ENCODE measurements at places on chromosomes 2 and 18.

DNA sequence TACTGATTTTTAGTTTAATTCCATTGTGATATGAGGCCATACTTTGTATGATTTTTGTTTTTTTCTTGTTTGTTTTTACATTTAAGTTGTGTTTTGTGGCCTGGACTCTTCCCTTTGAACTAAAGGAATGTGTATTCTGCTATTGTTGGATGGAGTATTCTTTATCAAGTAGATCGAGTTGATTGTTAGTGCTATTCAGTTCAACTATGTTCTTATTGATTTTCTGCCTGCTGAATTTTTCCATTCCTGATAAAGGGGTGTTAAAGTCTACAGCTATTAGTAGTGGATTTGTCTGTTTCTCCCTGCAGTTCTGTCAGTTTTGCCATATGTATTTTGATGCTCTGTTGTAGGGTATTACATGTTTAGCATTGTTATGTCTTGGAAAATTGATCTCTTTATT lies 14.5 kb downstream of the RNF144A start:
- no peak for DNase-seq

- no peak for DNase-seq
Measured at GRCh38 chr2:165840333-165840958, 46.4 kb upstream of the GALNT3 start.

GRCh38 chr2:240203788-240204270 lies 63.4 kb upstream of the OTOS start:
- no peak for DNase-seq

GRCh38 chr2:65429786-65430602 lies 2.4 kb downstream of the SPRED2 start:
- no peak for DNase-seq

DNA sequence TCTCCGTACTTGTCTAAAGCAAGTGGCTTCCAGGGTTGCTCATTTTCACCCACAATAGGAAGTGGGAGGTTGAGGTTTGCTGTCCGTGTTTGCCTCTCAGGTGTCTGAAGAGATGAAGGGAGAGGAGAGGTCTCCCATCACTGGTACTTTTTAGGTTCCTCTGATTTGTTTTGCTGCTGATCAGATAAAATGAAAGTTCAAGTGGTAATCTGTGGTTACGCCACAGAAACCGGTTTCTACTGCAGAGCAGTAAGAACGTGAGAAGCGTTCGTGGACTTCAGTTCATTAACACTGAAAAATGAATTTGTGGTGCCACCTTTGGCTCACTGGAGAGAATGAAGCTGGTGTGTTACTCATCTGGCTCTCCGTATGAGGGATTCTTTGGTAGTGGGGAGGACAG lies 118.2 kb downstream of the GBX2 start:
- no peak for DNase-seq

- no peak for DNase-seq
Measured at GRCh38 chr18:941331-941730, 36.7 kb downstream of the ADCYAP1 start.

DNA sequence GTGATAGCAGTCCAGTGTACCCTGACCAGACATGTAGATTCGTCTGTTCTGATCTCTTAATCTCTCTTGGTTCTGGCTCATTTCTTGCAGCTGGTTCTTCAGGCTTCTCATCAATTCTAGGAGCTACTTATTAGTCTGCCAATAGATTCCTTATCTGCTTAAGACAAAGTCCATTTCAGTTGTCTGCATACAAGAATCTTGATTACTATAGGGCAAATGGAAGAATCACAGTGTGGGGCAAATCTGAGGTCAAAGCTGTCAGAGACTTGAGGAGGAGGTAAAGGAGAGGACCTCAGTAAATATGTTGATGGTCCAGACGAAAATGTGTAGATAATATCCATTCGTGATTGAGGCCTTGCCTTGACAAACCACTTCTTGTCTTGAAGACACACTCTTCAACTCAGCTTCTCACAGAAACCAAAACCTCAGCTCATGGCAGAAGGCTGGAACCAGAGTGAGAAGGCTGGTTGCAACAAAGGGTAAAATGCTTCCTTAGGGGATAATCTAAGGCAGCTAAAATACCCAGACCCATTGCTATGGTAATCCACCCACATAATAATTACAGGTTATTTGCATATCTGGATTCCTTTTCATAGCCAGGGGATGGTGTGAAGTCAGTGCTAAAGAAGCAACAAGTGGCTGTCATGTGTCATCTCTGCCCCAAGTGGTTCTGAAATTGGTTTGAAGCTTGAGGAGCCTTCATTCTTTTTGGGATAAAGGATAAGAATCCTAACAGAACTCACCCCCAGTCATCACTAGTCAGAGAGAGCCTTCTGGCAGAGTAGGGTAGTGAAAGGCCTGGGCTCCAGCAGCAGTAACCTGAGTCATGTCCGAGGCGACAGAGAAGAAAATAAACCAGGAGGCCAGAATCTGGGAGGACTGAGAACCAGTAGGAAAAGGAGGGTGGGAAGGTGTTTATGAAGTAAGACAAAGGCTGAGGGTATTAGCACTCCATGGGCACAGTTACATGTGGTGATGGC lies 29.2 kb upstream of the PELI1 start:
- DNase-seq = no peak

DNA sequence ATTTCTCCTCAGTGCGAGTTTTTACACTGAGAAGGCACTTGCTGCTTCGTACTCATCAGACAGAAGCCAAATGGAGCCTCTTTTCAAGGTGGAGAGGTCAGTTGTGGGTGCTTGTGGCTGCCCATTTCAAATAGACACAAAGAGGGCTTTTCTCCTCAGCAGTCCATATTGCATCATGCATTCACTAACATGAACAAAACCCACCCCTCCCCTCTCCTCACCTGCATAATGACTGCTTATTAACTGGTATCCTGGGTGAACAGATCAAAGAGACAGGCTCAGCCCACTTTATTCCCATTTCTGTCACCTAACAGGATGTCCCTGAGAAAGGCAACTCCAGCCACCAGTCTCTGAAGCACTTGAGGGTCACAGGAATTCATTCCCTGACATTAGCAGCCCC lies 28.9 kb downstream of the KLF7 start:
- no peak for DNase-seq

GRCh38 chr2:94986392-94986963 lies 39.0 kb upstream of the MAL start:
- no peak for DNase-seq

DNA sequence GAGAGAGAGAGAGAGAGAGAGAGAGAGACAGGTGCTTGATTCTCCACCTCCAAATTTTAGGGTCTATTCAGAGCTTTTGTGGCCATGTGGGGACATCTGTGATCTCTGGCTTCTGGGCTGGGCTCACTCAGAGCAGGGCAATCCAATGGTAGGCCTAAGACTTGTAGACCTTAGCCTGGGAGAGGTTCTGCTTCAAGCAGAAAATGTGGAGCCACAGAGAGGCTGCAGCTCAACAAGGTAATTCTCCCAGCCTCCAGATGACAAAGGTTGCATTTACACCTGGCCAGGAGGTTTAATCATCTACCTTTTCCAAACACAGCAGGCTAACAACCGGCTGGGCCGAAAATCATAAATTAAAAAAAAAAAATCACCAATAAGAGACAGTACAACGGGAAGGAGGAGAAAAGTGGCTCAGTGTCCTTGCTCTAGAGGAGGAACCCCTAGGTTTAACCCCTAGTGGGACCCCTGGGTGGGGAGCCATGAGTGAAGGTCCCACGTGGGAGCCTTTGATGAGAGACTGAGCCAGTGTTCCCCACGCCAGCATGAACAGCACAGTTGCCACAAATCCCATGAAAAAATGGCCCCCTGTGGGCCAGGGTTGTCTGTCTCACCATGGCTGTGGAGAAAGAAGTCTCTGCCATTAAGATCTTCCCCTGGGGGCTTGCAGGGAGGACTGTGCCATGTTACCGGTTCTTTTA lies 124.0 kb upstream of the GATA6 start:
- no peak for DNase-seq

DNA sequence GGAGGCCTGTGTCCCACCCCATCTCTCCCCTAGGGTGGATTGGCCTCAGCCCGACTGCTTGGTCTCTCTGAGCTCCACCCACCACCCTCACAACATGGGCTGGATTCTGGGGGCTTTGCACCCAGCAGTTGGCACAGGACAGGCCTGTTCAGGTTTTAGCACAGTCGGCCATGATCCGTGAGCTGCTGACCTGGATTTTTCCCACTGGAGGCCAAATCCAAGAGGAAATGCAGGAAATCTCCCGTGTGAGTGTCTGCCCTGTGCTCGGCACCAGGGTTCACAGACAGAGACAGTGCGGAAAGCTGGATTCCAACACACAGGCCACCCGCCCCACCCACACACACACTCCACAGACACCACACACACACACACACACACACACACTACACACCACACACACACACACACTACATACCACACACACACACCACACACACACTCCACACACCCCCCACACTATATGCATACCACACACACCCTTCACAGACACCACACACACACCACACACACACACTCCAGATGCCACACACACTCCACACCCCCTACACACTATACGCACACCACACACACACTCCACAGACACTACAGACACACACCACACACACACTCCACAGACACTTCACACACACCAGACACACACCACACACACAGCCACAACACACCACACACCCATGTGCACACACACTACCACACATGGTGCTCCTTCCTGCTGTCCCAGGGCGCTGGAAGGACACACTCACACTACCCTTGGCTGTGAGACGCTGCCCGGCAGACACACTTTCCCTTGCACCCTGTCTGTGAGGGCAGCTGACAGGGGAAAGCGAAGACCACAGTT lies 14.1 kb downstream of the MBP start:
- no peak for DNase-seq

DNA sequence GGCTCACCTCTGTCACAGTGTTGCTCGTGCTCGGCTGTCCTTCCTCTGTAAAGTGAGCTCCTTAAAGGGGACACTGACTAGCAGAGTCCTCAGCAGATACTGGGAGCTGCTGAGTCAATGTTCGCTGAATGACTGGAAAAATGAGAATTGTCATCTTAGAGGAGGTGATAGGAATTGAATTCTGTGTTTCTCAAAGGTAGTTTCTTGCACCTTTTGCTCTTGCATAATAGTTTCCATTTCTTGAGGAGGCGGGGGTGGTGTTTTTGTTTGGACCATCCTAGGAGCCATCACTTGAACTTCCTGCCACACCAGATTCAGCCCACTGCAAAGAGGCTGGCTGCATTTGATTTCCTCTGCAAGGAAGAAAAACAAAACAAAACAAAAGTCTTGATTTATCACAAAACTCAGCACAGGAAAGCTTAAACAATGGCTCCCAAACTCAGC lies 11.4 kb upstream of the RFX8 start:
- DNase-seq = no peak

DNA sequence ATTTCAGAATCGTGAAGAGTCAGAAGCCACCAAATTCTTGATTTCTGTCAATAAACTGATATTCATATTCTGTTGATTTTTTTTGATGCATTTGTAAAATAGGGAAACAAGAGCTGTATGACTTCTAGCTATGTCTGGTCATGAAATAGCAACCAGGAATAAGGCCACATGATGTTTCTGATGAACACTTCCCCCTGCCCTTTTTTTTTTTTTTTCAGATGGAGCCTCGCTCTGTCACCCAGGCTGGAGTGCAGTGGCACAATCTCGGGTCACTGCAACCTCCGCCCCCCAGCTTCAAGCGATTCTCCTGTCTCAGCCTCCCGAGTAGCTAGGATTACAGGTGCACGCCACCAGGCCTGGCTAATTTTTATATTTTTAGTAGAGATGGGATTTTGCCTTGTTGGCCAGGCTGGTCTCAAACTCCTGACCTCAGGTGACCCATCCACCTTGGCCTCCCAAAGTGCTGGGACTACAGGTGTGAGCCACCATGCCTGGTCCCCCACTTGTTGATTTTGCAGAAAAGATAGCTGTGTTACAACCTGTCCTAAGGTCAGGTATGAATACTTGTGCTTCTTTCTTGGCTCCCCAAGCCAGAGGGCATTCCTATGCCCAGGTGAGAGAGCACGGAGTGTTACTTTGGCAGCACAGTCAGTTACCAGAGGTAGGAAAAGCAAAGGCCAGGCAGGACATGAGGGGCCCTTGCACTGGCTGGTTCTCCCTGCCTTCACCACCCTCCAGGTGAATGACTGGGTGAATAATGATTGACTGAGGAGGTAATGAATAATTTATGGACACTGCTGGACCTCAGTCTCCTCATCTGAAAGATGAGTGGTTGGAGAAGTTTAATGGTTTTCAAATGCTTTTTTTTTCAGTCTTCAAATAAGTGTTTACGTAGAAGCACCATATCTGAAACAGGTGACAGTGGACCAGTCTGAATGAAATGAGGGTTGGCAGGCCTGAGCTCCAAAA lies 39.6 kb downstream of the PAX8 start:
- DNase-seq = no peak

DNA sequence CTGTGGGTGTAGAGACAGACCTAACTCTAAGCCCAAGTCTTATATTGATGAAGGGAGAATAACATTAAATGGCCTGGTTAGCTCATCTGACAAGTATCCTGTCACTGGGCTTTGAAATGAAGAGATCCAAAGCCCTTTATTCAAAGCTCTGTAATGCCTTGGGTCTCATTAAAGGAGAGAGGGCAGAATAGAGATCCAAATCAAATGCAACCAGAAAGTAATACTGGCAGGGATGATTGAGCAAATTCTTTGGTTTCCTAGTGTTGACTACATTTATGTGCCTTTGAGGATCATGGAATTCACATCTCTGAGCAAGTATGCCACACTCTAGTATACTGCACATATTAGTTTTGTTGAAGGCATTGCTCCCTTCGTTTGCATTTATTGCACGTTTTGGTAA lies 147.9 kb upstream of the CAVIN2 start:
- DNase-seq = no peak

DNA sequence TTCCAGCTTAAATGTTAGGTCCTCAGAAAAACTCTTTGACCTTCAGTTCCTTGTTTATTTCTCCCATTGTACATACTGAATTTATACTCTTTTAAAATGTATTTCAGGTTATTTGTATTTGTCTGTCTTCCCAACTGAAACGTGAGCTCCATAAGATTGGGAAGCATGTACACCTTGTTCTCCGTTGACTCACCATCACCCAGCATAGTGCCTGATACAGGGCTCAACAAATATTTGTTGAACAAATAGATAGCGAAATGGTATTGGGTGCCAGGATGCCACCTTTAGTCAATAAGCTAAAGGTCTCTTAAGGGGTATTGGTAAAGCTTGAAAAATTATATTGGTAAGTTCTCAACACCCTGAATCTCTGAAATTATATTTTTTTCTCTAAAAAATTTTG lies 1841.3 kb upstream of the CELF4 start:
- DNase-seq = no peak

GRCh38 chr2:224958462-224958857 lies 83.8 kb downstream of the DOCK10 start:
- DNase-seq = no peak

DNA sequence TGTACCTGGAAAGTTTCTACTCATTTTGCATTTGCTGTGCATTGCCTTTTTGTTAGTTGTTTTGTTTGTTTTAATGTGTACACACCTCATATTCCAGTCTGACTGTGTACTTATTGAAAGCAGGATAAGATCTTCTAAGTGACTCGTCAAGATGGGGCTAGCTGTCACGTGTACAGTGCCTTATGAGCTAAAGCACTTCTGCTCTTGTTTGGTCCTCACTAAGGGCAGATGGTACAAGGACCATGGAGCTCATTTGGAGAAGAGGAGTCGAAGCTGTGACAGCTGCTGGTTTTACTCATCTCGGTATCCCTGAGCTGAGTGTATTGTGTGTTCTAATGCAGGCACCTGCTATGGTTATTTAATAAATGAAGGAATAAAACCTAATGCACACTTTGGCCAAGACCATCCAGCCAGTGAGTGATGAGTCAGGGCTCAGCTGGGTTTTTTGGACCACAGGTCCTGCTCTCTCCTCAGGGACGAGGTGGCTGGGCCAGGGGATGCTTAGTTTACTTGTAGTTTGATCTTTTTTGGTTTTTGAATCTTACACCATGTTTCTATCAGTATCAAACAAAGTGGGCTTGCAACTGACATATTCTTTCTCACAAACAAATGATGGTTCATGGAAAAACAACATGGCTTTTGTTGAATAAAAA lies 152.5 kb upstream of the APCDD1 start:
- DNase-seq = no peak
